Occipital lobe (tissue), 3 donors: ENCODE measurements at places on chromosomes 1 and 21.

DNA sequence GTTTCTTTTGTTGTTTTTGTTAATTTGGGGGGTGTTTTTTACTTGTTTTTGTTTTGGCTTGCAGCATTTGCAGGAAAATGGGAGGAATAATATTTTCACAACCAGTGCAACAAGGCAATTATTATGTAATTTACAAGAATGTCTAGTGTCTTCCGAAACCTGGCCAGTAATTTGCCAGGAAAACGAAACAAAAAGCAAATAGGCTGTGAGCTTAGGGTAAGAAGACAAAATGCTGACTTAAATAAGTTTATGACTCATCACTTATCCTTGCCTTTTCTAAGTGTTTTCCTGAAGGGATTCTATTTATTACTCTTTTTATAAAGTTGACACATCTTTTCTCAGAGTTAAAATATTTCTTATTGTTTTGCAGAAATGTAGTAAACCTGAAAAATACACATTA lies 49.8 kb downstream of the KCNT2 start:
- DNase-seq = no peak

DNA sequence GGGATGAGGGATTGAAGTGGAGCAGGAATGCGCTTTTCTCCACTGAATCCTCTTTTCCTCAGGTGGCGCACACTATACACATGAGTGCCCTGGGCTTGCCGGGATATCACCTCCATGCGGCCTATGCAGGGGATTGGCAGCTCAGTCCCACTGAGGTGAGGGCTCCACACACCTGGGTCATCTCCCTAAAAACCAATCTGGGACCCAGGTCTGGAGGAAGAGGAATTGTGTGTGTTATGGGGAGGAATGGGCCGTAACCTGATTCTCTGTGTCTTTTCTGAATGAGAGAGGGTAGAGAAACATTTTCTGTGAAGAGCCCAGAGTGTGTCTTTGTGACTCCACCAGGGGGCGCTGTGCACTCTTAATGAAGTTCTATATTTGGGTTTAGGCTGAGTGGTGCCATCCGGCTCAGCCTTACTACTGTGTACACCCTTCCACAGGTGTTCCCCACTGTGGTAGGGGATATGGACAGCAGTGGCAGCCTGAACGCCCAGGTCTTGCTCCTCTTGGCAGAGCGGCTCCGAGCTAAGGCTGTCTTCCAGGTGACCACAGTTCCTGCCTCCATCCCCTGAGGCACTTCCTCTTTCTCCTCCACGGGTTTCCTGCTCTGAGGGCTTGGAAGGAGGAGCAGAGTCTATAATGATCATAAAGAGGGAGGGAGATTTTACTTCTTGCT lies 1.5 kb downstream of the TOMM40L start:
- peak; percentile 65 for DNase-seq

GRCh38 chr1:216388558-216388957 lies 34.7 kb downstream of the USH2A start:
- DNase-seq = no peak

- DNase-seq = no peak
Measured at GRCh38 chr1:246761396-246761795, 37.2 kb downstream of the SCCPDH start.

- DNase-seq = no peak
Measured at GRCh38 chr1:92752719-92753118, 32.2 kb downstream of the EVI5 start.

DNA sequence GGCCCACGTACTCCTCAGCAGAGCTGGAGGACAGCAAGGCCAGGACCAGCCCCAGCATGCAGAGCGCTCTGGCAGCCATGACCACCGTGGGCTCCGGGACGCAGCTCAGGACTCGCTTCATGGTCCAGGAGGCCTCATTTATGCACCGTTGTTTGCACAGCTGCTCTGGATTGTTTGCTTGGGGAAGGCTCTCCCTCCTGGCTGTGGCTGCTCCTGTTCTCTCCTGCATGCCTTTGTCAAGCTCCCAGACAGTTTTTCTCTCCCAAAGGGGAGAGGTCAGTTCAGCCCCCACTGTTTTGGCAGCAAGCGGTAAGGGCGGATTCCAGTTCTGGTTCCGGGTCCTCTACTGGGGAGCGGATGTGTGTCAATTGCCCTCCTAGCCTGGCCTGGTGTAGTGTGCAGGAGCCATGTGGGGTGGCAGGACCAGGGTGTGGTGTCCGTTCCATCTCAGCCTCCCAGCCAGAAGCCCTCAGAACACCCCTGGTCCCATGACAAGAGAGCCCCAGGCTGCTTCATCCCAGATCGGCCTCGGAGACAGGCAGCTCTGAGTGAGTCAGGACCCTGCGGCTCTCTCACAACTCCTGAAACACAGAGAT lies at the start of gene TFF3:
TSS of gene TFF3 (minus strand) at position 114 of the 596 bp plus-strand sequence. CDS start at position 79, 35 bp downstream.
- no peak for DNase-seq

- no peak for DNase-seq
Measured at GRCh38 chr1:12034381-12034801, 15.1 kb downstream of the MIIP start.

GRCh38 chr1:200628223-200628881 lies 7.8 kb upstream of the KIF14 start:
- no peak for DNase-seq

GRCh38 chr1:46437723-46438122 lies 43.6 kb downstream of the FAAH start:
- DNase-seq = no peak

DNA sequence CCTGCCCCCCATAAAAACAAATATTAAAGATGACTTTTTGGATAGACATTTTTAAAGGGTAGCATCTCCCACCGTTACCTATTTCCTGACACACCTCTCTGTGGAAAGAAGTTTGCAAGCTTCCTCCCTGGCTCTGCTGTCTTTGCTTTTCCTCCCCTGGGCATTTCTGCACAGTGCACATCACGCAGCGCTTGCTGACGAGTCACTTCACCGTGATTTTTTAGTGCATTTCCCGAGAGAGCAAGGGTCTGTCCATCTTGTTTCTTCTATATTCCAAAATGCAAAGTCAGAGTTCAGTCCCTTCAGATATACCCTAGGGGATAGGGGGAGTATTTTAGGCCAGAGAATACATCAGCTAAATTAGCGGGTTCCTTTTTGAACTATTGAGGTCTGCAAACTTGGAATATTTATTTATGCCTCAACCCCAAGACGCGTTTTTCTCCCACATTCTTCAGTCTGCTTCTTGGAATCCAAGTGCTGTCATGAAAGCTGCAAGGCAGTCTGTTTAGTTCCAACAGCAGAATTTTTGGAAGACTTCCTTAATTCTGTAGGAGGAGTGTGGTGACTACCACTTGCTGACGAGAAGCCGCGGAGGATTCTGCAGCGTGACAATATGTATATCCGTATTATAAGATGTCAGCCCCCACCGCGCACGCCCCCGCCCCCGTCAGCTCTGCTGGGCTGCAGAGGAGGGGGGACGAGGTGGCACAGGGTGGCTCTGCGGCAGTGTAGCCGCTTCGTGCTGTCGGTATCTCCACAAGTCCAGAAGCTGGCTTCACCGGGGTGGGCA lies 22.4 kb downstream of the SMYD2 start:
- peak; percentile 24 for DNase-seq

- no peak for DNase-seq
Measured at GRCh38 chr1:28640766-28641165, 2.1 kb downstream of the TAF12 start.

GRCh38 chr21:18152371-18152770 lies 92.3 kb upstream of the CHODL start:
- DNase-seq = no peak

GRCh38 chr1:25654109-25654660 lies 37.6 kb downstream of the MAN1C1 start:
- no peak for DNase-seq

DNA sequence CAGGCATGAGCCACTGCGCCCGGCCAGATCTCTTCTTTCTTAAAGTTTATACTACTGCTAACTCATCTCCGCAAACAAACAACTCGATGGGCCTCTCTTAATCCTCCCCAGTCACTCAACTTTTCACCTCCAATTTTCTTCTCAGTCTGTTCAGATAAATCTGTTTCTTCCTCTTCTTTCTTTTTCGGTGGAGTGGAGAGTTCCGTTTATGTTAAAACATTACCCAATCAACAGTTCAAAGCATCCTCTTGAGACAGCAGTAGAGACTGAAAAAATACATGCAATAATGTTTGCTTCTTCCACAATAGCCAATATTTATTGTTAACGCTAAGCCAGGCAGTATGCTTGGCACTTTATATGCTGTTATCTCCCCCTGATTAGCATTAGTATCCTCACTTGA lies 1.4 kb upstream of the ANKRD13C start:
- DNase-seq = no peak
